CD4-positive, alpha-beta memory T cell (primary cell): ENCODE measurements at places on chromosomes 11 and 22.

- no peaks in the 10 kb centered on the region for H3K4me1 ChIP-seq
- H3K27me3 ChIP-seq: no peaks in the 10 kb centered on the region
- H3K36me3 ChIP-seq: no peaks in the 10 kb centered on the region
- H3K4me3 ChIP-seq: no peak overlapping the region
These were observed 58.4 kb upstream of the RCN1 start for GRCh38 chr11:32032478-32032877.

DNA sequence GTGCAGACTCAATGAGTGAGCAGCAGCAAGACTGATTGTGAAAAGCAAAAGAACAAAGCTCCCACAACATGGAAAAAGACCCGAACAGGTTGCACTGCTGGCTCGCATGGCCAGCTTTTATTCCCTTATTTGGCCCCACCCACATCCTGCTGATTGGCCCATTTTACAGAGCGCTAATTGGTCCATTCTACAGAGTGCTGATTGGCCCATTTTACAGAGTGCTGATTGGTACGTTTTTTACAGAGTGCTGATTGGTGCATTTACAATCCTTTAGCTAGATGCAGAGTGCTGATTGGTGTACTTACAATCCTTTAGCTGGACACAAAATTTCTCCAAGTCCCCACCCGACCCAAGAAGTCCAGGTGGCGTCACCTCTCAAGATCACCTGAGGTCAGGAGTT is 15.3 kb upstream of the SLC25A1 start:
- H3K36me3 ChIP-seq: no peaks in the 10 kb centered on the region
- H3K4me3 ChIP-seq: no peak overlapping the region

- H3K36me3 ChIP-seq: peaks cover 7% of the 10 kb centered on the region
- no peak overlapping the region for H3K4me3 ChIP-seq
- H3K27me3 ChIP-seq: no peaks in the 10 kb centered on the region
- H3K4me1 ChIP-seq: no peaks in the 10 kb centered on the region
- no peak overlapping the region for H3K27ac ChIP-seq
These were observed 30.3 kb downstream of the TRIM66 start for GRCh38 chr11:8652140-8652539.

DNA sequence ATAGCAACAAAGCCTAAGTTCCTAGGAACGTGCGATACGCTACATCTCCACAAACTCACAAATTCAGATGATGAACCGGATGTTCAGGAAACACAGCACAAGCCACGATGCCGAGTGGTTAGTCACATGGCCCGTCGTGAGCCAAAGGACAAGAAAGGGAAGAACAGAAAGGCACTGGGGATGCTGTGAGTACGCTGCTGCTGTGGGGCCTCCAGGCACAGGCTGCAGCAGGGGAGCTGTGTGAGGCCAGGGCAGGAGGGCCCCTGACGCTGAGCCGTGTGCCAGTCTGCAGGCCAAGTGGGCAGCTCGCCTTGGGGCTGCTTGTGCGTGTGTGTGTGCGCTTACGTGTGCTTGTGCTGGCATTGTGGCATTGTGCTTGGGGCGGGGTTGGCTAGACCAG is 89.4 kb downstream of the CTTN start:
- no peaks in the 10 kb centered on the region for H3K27me3 ChIP-seq
- no peaks in the 10 kb centered on the region for H3K36me3 ChIP-seq
- no peak for DNase-seq
- no peak overlapping the region for H3K4me3 ChIP-seq

GRCh38 chr11:16095756-16096155 is 260.6 kb downstream of the SOX6 start:
- H3K27ac ChIP-seq: no peak overlapping the region
- DNase-seq: no peak
- no peaks in the 10 kb centered on the region for H3K27me3 ChIP-seq
- no peaks in the 10 kb centered on the region for H3K4me1 ChIP-seq
- H3K36me3 ChIP-seq: no peaks in the 10 kb centered on the region

GRCh38 chr22:41528132-41528766 is 16.0 kb downstream of the POLR3H start:
- H3K4me1 ChIP-seq: peaks cover 15% of the 10 kb centered on the region
- DNase-seq: no peak
- H3K4me3 ChIP-seq: no peak overlapping the region
- H3K27me3 ChIP-seq: no peaks in the 10 kb centered on the region
- no peak overlapping the region for H3K27ac ChIP-seq
- peaks cover 59% of the 10 kb centered on the region for H3K36me3 ChIP-seq

DNA sequence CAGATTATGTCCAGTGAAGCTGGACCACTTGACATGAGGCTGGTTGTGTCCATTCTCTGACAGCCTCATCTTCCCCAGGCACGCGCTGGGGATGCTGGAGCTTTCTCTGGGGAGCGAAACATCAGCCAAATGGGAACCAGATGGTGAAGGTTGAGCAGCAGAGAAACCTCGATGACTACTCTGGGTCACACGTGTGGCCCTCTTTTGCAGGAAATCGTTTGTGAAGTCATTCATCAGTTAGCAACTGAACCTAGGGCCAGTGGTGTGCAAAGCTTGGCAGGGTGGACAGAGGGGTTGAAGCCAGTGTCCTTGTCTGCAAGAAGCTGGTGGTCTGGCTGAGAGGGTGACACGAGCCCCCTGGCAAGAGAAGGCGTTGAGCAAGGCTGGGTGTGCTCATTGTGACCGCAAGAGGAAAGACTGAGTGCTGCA is 109.8 kb downstream of the ZBTB16 start:
- H3K27me3 ChIP-seq: no peaks in the 10 kb centered on the region
- H3K4me3 ChIP-seq: no peak overlapping the region
- H3K27ac ChIP-seq: no peak overlapping the region
- H3K36me3 ChIP-seq: no peaks in the 10 kb centered on the region

GRCh38 chr11:44615041-44615755 is 49.7 kb downstream of the CD82 start:
- peaks cover 26% of the 10 kb centered on the region for H3K36me3 ChIP-seq
- H3K27me3 ChIP-seq: no peaks in the 10 kb centered on the region
- peak overlapping the region; percentile 21 for H3K27ac ChIP-seq
- H3K4me3 ChIP-seq: no peak overlapping the region

DNA sequence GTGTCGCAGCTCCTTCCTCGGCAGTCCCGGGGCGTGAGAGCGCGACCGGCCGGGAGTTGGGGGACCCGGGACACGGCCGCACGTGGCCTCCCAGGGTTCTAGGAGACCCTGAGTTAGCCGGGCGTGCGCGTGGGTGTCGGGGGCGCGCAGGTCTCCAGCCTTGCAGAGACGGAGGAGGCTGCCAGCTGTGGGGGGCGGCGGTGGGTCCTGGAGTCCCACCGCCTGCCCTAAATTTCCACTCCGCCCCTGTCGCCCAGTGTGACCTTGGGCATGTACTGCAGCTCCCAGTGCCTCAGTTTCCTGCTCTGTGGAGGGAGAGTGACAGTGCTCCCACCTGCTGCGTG is 18.8 kb downstream of the RRP7A start:
- peaks cover 7% of the 10 kb centered on the region for H3K4me1 ChIP-seq
- no peaks in the 10 kb centered on the region for H3K36me3 ChIP-seq
- no peaks in the 10 kb centered on the region for H3K27me3 ChIP-seq
- H3K27ac ChIP-seq: no peak overlapping the region
- DNase-seq: no peak
- H3K4me3 ChIP-seq: peak overlapping the region; percentile 33

GRCh38 chr22:30602049-30602448 is 4.9 kb upstream of the TCN2 start:
- no peaks in the 10 kb centered on the region for H3K27me3 ChIP-seq
- H3K4me3 ChIP-seq: no peak overlapping the region
- H3K36me3 ChIP-seq: no peaks in the 10 kb centered on the region
- DNase-seq: peak; percentile 17

GRCh38 chr11:77236901-77237300 is 64.6 kb downstream of the GDPD4 start:
- no peaks in the 10 kb centered on the region for H3K36me3 ChIP-seq
- no peak overlapping the region for H3K4me3 ChIP-seq
- no peak for DNase-seq
- no peaks in the 10 kb centered on the region for H3K4me1 ChIP-seq

DNA sequence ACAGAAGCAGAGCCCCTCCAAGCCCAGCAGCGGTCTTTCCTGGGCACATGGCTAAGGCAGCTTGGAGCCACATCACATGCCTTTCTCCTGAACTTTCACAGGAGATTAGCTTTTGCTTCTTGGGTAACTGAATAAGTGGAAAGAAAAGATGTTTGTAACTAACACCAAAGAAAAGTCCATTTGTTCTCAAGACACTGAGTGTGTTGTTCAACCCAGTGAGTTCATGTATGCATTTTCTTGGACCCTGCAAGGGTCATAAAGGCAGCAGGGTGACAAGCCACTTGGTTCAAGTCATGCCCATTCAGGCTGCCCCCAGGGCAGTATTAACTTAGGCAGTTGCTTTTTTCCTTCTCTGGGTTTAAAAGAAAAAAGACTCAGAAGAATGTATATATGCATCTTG is 203.4 kb downstream of the FAM76B start:
- no peak for DNase-seq
- H3K27ac ChIP-seq: no peak overlapping the region
- no peaks in the 10 kb centered on the region for H3K4me1 ChIP-seq
- no peak overlapping the region for H3K4me3 ChIP-seq
- no peaks in the 10 kb centered on the region for H3K36me3 ChIP-seq

DNA sequence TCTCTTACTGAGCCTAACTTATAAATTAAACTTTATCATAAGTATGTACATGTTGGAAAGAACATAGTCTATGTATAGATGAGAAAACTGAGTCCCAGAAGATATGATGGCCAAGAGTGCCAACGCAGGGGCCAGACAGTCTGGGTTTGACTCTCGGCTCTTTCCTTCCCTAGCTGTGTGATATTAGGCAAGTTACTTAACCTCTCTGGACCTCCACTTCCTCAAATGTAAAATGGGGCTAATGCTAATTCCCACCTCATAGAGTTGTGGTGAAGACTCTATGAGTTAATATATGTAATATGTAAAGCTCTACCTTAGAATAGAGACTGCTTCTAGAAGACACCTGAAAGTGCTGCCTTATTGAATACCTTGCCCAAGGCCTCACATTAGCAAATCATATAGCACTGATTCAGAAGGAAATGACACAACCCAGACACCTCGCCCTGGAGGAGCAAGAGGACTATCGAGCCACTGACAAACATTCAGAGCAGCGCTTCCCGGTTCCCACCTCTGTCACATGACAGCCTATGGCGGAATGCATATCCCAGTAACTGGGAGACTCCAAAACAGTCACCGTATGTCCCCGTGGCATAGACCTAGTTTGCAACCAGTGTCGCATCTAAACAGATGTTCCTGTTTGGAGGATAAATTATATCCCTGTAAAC is 11.3 kb upstream of the CCDC86 start:
- H3K4me3 ChIP-seq: no peak overlapping the region
- H3K4me1 ChIP-seq: no peaks in the 10 kb centered on the region
- H3K27ac ChIP-seq: no peak overlapping the region
- DNase-seq: no peak
- H3K36me3 ChIP-seq: no peaks in the 10 kb centered on the region
